H1 (cell line): ENCODE measurements at places on chromosomes 11 and 22.
A peak's percentile ranks its signal among the peaks of the same experiment; 100 is the strongest.

GRCh38 chr22:41498303-41498835 is 29.5 kb downstream of the ACO2 start:
- H3K4me1 ChIP-seq: no peaks in the 10 kb centered on the region
- no peak overlapping the region for H3K4me3 ChIP-seq
- no peaks in the 10 kb centered on the region for H3K27me3 ChIP-seq
- DNase-seq: no peak
- H3K36me3 ChIP-seq: no peaks in the 10 kb centered on the region
- H3K27ac ChIP-seq: no peak overlapping the region

- DNase-seq: no peak
- H3K27me3 ChIP-seq: no peaks in the 10 kb centered on the region
- no peak overlapping the region for H3K4me3 ChIP-seq
Measured at GRCh38 chr11:94635072-94635471, 67.9 kb downstream of the PIWIL4 start.

DNA sequence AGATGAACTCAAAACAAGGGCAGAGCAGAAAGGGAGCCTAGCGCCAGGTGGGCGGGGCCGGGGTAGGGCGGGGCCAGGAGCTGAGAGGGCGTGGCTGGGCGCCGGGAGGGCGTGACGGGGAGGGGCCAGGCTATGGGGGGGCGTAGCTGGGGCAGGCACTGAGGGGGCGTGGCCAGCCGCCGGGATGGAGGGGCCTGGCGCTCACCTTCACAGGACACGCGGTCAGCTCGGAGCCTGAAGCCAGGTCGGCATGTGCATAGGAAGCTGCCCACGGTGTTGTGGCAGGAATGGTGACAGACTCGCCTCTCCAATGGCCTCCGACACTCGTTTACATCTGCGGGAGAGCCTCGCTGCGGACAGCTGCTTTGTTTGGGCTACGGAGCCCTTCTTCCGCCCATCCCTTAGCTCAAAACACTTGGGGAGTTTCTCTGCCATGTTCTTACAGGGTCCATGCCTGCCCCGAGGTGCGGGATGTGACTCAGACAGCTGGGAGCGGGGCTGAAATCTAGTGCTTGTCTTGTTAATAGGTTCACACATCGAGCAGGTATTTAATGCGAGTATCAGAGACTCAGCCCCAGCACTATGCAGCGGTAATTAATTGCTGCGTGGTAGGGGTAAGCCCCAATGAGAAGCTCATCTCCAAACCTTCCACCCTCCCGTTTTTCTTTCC is 13.4 kb downstream of the VWCE start:
- peaks cover 7% of the 10 kb centered on the region for H3K4me1 ChIP-seq
- H3K36me3 ChIP-seq: peaks cover 3% of the 10 kb centered on the region; the same call in 1 of the 2 replicates
- H3K27me3 ChIP-seq: no peaks in the 10 kb centered on the region; the same call in none of the 2 replicates
- DNase-seq: peak; percentile 96
- H3K27ac ChIP-seq: no peak overlapping the region

DNA sequence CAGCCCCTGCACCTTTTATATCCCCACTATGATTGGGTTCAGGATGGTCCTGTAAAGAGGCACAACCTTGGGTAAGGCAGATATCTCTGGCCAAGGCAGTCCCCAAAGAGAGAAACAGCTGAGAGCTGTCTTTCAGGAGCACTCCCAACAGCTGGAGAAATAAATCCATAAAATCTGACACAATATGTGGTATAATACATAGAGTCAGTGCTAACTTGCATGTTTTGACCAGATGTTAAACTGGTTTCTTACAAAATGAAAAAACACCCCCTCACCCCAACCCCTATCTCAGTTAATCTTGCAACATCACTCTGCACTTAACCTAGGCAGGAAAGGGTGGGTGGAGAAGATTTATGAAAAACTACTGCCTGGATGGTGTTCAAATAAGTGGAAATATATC is 44.0 kb upstream of the C11orf87 start:
- no peaks in the 10 kb centered on the region for H3K4me1 ChIP-seq
- H3K27me3 ChIP-seq: no peaks in the 10 kb centered on the region
- DNase-seq: no peak
- H3K4me3 ChIP-seq: no peak overlapping the region

- H3K36me3 ChIP-seq: no peaks in the 10 kb centered on the region
- no peak for DNase-seq
- H3K4me1 ChIP-seq: peaks cover 4% of the 10 kb centered on the region
- no peak overlapping the region for H3K27ac ChIP-seq
Measured at GRCh38 chr11:57566905-57567514, 462 bp downstream of the UBE2L6 start.
